ENCODE measurements at places on chromosomes 1 and 21.

- no peak for DNase-seq
Observed at GRCh38 chr1:246838118-246838456, 93.7 kb downstream of the AHCTF1 start.

GRCh38 chr1:245991266-245991665 lies 515.8 kb downstream of the SMYD3 start:
- no peak for DNase-seq

- DNase-seq = peak; percentile 42
Observed at GRCh38 chr1:219416598-219417238, 196.2 kb downstream of the ZC3H11B start.

DNA sequence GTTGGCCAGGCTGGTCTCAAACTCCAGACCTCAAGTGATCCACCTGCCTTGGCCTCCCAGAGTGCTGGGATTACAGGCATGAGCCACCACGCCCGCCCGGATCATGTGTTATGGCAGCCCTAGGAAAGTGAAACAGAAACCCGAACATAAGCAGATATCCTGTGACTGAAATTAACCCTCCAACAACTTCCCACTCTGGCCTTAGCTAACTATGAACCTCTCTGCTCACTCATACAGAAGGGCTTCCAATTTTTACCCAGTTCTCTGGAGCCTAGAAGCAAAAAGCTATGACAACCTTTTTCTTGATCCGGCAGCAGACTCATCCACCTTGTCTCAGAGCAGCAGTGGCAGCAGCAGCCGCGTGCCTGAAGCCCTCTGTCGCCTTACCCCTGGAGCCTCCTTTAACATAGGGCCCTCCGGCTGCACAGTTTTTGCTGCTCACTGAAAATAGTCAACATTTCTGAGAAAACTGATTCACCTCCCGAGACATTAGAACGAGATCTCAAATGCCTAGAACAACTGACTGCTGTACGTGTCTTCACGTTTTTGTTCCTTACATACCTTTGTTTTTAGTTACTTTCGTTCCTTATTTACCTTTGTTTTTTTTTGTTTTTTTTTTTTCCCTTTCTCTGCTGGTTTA lies 9.3 kb downstream of the CBR1 start:
- DNase-seq = no peak

- DNase-seq = peak; percentile 66
Observed at GRCh38 chr1:163174524-163175437, 27.9 kb downstream of the RGS5 start.

DNA sequence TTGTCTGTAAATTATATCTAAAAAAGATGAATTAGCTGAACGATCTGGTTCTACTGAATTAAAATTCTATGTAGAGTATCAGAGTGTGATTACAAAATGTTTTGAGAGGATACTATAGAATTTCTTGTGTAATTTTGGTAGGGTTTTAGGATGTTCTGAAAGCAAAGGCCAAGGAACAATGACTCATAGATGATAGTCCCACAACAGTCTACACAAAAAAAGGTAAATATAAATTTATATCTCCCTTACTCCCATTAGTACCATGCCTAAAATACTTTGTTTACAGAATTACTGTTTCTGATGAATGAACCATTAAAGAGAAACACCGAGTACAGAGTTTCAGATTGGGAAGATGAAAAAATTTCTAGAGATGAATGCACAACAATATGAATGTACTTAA lies 9.5 kb downstream of the EDEM3 start:
- DNase-seq = no peak

GRCh38 chr1:938088-938683 lies 14.5 kb downstream of the SAMD11 start:
- no peak for DNase-seq

DNA sequence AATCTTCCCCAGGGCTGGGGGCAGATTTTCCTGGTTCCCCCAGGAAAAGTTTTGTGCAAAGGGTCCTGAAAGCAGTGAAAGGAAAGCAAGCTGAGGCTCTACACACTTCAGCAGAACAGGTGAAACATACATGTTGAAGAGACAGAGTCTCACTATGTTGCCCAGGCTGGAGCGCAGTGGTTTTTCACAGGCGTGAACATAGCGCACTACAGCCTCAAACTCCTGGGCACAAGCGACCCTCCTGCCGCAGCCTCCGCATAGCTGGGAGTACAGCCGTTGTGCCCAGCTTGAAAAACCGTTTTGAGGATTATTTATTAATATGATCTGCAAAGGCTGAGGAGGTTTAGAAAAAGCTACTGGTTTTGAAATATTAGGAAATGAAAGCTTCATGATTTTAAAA lies 11.8 kb downstream of the PRDM15 start:
- no peak for DNase-seq

GRCh38 chr1:3188150-3188971 lies 119.4 kb downstream of the PRDM16 start:
- peak; percentile 27 for DNase-seq

DNA sequence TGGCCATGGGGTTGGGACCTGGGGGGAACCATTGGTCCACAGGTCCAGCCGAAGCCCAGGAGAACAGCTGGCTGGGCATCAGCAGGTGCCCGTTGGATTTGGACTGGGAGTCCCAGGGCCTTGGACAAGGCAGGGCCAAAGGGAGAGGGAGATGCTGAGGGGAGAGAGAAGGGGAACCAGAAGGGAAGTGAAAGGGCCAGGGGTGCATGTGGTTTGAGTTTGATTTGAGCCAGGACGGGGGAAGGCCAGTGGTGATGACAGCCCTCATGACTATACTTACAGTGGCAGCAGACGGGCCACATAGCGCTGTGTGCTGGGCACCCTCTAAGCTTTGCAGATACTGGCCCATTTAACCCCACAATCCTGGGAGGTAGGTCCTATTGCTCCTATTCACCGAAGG lies 18.8 kb downstream of the AGRN start:
- no peak for DNase-seq

DNA sequence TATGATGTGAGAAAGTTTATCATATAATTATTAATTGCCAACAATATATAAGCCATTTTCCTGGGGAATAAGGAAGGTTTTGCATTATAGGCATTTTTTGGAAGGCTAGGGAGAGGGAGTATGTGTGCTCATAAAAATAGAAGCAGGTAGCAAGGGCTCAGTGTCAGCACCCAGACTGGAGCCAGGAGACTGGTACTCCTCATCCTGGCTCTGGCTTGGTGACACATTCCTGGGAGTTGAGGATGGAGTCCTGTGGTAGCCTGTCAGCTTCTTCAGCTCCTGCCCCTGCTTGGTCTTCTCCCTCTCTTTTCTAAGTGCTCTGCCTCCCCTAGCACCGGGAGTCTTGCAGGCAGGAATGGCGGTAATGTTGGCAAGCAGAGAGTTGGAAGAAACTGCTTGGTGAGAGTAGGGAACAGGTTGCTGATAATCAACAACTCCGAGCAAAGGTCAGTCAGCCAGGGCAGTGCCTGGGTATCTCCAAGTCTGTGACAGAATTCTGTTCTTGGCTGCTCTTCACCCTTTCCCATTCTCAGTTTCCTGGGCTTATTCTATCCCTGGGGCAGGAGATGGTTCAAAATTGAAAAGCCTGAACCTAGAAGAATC lies 23.0 kb downstream of the GIPC2 start:
- DNase-seq = no peak

DNA sequence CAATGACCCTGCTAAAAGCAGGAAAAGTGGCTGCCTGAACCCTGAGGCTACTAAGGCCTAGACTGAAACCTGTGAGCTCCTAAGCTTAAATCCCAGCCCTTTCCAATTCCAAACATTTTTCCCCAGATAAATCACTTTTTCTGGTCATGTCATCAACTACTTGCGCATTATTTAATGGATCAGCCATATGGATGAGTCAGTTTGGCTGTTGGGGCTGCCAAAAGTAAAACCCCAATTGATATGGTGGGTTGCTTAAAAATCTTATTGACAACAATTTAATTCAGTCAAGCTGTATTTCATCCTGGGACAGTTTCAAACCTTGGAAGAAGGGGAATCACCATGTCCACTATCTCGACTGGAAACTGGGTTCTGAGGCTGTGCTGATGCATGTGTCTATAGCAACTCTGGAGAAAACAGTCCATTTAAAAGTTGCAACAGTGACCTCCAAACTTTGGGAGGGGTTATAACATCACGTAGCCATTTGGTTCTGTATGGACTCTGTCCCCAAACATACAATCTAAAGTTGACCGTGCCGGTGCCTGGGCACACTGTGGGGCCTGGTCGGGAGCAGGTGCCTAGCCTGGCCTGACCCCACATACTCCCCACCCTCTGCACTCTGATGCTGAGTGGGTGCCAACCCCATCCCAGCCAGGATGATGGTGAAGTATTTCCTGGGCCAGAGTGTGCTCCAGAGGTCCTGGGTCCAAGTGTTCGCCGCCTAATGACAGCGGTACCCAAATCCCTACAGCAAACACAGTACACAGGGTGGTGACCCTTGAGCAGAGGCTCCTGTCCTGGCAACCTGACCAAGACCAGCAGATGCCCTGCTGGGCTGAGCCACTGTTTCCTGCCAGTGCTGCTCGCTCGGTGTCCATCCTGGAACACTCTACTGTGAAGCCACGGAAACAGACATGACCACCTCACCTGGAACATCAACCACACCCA lies 46.5 kb upstream of the LRRC52 start:
- peak; percentile 5 for DNase-seq

GRCh38 chr1:163876546-163876945 lies 554.8 kb downstream of the NUF2 start:
- peak; percentile 39 for DNase-seq

- no peak for DNase-seq
Observed at GRCh38 chr1:92797297-92797696, 12.4 kb upstream of the EVI5 start.
